T follicular helper cell (primary cell): ENCODE measurements at places on chromosomes 4 and X.

GRCh38 chrX:30806187-30806728 lies 82.8 kb downstream of the TAB3 start:
- no peak for DNase-seq

DNA sequence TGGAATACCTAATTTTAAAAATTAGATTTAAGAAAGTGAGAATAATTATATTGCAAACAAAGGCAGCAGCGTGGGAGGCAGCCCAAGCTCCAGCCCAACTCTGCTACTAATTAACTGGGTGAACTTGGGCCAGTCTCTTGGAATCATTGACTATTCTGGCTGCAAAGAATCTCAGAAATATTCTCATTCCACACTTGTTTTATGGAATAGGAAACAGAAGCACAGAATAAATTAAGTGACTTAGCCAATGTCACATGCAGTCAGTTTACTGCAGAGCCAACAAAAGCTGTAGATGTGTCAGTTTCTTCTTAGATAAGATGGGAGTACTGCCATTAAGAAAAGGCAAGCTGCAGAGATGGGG lies 132.6 kb upstream of the FAM9B start:
- no peak for DNase-seq

GRCh38 chr4:133997436-133997835 lies 204.2 kb downstream of the PABPC4L start:
- no peak for DNase-seq

GRCh38 chr4:173243321-173243720 lies 74.7 kb downstream of the GALNT7 start:
- no peak for DNase-seq

DNA sequence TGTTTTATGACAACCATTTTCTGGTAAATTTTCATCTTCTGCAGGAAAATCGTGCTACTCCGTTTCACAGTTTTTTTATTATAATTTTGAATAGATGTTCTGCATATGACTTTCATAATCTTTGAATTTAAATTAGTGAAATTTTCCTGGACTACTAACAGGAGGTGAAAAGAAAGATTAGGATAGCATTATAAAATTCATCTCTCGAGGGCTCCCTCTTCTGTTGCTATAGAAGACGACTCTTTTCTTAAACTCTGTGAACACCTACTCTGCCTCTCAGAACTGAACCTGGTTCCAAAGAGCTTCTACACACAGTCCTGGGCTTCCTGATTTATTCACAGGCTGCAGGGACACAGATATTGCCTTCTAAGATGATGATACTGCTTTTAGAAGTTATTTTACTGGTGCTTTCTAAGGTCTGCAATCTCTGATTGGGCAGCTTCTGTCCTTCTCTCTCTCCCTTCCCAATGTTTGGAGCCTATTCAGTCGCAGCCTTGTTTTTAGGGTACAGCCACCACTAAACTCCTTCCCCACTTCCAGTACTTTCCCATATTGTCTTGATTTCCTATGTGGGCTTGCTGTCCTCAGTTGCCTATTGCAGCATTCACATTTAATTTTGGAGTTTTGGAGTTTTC lies 10.1 kb upstream of the SAP30 start:
- no peak for DNase-seq

DNA sequence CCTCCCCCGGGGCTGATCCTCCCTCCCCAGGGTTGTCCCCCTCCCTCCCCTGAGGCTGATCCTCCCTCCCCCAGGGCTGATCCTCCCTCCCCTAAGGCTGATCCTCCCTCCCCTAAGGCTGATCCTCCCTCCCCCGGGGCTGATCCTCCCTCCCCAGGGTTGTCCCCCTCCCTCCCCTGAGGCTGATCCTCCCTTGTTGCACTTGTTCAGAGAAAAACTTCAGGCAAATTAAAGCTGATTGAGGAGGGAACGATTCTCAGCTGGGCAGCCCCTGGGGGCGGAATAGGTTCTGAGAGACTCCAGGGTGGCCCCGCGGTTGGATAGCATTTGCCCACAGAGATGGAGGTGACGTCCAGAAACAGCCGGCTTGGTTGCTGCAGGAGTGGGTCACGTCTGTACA lies 110.7 kb upstream of the ADRA2C start:
- no peak for DNase-seq

GRCh38 chr4:65561164-65561563 lies 109.1 kb downstream of the EPHA5 start:
- DNase-seq: no peak

GRCh38 chrX:11967986-11968869 lies 170.0 kb upstream of the FRMPD4 start:
- DNase-seq: no peak

DNA sequence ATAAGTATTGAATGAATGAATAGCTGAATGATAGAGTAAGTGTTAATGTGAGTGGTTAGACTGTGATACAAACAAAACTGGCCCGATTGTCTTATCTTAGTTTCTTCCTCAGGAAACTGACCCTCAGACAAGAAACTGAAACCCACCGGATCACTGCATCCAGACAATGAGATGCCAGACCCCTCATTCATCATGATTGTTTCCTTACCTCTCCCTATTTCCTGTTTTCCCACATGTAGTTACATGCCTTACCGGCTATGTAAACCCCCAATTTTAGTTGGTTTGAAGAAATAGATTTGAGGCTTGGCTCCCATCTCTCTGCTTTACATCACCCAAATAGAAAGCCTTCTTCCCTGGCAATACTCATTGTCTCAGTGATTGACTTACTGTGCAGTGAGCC lies 218.9 kb upstream of the PPP1R2C start:
- DNase-seq: no peak

GRCh38 chr4:8324640-8325239 lies 55.2 kb downstream of the HTRA3 start:
- DNase-seq: no peak

GRCh38 chr4:15584785-15585184 lies 70.4 kb downstream of the FBXL5 start:
- no peak for DNase-seq

DNA sequence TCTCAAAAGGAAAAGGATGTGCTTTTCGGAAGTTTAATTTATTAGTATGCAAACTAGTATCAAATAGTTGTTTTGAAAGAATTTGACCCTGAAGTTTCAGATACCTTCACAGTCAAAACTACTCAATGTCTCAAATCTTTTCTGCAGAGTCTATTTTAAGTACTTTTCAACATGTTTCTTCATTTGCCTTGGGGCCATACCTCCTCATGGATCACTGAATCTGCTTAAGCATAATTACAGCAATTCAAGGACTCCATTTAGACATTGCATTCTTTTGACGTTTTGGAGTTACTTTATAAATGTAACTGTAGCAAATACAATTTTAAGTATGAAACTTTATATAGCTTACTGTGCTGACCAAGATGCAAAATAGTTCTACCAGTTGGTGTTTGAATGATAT lies 25.5 kb downstream of the PALLD start:
- DNase-seq: no peak

DNA sequence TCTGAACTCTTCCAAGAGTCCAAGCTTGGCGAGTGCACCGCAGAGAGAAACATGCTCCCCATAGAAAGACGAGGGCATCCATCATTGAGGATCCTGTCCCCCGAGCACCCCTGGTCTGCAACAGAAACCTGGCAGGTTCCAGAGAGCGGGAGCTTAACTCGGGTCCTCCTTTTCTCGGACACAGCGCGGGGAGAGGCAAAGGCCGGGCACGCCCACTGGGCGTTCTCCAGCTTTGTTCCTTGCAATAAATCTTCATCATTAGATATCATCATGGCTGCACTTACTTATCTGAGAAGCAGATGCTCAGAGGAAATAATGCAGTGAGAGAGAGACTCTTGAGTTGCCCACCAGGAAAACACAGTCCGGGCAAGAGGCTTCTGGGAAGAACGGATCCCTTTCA lies 90.1 kb upstream of the PSAPL1 start:
- no peak for DNase-seq

DNA sequence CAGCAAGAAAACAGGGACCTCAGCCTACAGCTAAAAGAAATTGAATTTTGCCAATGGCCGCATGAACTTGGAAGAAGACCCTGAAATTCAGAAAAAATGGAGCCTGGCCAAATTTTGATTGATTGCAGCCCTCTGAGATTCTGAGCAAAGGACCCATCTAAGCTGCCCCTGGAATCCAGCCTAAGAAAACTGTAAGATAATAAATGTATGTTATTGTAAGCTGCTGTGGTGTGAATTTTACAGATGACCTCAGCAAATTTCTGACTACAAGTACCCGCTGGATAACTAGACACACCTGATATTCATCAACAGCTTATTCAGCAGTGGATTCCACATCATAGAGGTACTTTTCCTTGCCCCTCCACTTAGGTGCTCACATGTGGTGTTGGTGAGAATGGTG lies 119.5 kb upstream of the EPHA5 start:
- DNase-seq: no peak

DNA sequence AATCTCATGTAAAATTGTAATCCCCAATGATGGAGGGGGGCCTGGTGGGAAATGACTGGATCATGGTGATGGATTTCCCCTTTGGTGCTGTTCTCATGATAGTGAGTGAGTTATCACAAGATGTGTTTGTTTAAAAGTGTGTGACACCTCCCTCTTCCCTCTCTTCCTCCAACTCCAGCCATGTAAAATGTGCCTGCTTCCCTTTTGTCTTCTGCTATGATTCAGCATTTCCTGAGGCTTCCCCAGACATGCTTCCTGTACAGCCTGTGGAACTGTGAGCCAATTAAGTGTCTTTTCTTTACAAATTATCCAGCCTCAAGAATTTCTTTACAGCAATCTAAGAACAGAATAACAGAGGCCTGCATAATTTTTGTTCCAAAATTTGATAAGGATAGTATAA lies 85.2 kb downstream of the ANAPC10 start:
- no peak for DNase-seq

DNA sequence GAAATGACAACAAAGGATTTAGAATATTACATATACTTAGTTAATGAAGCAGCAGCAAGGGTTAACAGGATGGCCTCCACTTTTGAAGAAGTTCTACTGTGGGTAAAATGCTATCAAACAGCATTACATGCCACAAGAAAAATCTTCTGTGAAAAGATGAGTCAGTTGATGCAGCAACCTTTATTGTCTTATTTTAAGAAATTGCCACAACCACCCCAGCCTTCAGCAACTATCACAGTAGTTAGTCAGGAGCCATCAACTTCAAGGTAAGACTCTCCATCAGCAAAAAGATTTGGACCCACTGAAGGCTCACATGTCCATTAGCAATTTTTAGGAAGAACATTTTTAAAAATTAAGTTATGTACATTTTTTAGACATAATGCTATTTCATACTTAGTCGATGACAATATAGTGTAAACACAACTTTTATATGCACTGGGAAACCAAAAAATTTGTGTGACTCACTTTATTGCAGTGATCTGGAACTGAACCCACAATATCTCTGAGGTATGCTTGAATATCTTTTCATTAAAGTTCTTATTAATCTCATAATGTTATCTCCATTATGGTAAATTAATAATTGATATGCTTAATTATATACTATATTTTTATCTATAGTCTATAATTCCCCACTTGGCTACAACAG lies 81.2 kb downstream of the SPCS3 start:
- DNase-seq: no peak

DNA sequence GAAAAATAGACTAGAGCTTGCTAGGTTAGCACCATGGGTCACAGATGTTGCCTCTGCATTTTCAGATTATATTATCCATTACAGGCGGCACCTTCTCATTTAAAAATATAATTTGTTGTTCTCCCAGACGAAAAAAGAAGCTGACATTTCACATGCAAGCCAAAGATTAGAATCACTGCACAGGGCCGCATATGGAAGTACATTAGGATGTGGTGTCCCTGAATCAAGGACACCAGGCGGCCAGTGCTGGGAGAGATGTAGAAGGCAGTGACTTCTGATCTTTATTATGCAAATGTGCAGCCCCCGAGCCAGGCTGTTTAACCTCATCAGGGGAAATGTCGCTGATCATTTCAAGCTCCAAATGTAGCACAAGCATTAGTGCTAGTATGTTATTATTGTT lies 22.8 kb downstream of the REELD1 start:
- DNase-seq: no peak
